ENCODE measurements at places on chromosomes 5 and 9.

GRCh38 chr9:132012704-132013357 is 66.8 kb downstream of the MED27 start:
- DNase-seq = no peak

GRCh38 chr9:76216161-76216649 is 178.0 kb downstream of the RFK start:
- DNase-seq = no peak

DNA sequence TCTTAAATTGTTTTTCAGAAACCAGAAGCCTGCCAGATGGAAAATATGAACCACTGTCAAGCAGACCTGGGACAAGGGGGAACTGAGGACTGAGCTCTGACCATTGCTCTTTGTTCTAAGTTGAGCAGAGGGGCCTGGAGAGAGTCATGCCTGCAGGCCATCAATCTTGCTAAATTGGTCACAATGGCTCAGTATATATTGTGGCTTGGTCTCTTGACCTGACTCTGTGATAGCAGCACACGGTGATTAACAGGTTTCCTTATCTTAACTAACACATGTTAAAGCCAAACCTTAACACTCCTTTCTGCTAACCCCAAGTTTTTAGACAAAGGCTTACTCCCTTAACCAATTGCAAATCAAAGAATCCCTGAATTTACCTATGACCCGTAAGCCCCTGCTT is 1281.2 kb upstream of the NUDT12 start:
- no peak for DNase-seq

- no peak for DNase-seq
These were observed 86.9 kb downstream of the PTPN3 start for GRCh38 chr9:109411069-109411761.

DNA sequence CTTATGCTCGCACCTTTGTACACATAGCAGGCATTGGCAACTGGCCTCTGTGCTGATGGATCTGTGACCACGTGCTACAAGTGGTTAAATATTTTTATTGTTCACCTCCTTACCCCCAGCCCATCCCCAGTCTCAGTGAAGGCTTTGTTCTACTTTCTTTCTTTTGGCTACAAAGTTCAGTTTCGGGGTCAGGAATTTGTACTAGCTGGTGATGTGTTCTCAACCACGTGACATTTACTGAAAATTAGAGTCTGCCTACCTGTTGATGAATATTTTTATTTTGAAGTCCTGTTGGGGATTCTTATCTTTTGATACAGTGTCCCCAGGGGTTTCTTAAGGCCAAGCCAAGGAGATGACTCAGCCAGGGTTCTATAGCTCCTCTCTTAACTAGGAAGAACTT is 47.8 kb downstream of the C9orf57 start:
- DNase-seq = no peak

DNA sequence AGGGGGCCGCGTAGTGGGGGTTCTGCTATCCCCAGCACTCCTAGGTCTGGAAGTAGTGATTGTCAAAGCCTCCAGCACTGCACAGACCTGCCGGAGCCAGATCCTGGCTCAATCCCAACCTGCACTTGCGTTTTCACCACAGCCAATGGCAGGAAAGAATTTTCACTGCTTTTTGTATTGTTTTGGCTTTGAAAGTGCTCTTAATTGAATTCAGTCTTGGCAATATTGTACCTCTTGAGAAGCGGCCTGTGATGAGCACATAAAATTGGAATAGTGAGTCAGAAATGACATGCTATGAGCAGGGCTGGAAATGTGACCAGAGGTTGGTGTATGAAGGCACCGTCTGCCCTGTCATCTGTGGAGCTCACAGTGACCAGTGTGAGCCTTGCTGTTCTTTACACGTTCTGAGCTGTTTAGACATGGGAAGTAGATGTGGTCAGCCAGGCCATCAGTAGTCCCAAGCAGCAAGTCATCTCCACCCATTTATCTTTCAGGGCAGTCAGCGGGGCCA is 41.5 kb downstream of the SECISBP2 start:
- no peak for DNase-seq

- peak; percentile 39 for DNase-seq
These were observed 601 bp upstream of the FAF2 start for GRCh38 chr5:176447591-176447977.

DNA sequence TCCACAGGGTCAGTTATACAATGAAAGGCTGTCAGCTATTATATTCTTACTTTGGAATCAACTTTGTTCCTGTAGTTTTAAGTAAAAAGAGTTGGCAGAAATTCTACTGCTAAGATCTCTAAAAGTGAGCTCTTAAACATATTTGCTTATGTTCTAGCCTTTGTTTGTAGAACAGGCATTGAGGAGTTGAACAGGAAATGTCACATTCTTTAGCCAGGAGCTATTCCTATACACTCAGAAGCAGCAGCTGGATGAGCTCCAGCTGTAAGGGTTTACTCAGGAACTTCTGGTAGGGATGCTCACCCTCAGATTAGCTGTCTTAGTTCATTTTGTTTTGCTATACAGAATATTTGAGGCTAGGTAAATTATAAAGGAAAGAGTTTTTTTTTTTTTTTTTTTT is 22.4 kb upstream of the SPINK14 start:
- DNase-seq = peak; percentile 12

DNA sequence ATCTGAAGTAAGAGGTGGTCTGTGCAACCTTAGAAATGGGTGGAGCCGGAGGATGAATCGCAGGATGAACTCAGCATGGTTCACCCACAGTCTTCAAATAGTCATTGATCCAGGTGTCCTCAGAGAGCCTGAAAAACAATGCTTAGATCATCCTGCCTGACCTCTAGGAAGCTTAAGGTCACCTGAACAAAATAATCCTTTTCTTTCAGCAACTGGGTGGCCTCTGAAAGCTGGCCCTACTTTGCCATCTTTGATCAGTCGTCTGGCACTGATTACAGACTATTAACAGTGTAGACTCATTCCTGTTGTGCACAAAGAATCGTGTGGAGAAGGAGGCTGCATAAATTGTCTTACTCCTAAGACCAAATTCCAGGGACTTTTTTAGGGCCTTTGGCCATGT is 50.7 kb downstream of the PIP5K1B start:
- no peak for DNase-seq

DNA sequence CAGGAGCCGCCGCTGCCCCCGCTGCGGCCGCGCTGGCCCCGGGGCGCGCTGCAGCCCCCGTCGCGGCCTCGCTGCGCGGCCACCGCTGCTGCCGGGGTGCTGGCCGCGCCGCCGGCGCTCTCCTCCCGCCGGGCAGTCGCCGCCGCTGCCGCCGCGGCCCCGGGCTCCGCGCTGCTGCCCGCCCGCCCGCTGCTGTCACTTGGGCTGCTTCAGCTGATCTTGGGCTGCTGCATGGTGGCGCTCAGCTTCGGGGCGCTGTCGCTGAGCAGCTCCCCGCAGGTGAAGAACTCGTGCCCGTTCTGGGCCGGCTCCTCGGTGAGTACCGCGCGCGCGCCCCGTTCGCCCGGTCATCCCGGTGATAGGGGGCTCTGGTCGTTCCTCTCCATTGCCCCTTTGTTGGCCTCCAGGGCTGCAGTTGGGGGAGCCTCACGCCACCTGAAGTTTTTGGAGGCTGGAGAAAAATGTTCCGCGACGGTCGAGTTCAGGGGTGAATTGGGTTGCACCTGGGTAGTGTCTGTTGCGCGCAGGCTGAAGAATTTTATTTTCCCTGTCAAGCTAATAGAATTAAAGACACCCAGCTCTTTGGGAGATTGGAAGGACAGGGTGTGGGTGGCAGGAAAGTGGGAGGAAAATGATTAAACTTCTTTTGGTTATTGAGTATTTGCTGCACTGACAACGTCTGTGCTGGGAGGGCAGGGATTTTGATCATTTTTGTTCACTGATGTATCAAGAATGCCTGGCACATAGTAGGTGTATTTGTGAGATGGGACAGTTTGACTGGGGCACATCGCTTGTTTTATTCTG is 596 bp downstream of the ENTREP1 start:
- no peak for DNase-seq

- DNase-seq = no peak
These were observed 115.6 kb downstream of the TTC39B start for GRCh38 chr9:15191378-15191777.

DNA sequence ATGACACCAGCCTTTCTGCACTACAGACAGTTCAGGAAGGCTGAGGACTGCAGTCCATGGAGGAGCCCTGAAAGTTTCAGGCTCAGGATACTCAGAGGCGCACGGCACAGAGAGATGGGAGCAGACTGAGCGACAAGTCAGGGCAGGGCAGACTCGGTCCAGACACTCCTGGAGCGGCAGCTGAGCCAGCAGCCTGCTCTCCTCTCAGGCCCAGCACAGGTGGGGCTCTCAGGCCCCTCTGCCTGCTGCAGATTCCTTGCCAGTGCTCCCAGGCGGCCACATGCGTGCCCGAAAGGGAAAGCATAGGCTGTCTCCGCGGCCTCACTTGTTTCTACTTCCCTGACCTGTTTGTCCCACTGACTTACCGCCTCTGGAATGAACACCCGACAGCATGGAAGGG is 228.3 kb downstream of the IRX2 start:
- DNase-seq = no peak

- no peak for DNase-seq
These were observed 288.8 kb downstream of the PIK3R1 start for GRCh38 chr5:68504306-68504705.

GRCh38 chr5:61298580-61298979 is 33.5 kb upstream of the ZSWIM6 start:
- DNase-seq = no peak

- DNase-seq = no peak
These were observed 45.0 kb upstream of the PRRC2B start for GRCh38 chr9:131348631-131349521.

GRCh38 chr9:12860998-12861397 is 86.2 kb downstream of the LURAP1L start:
- DNase-seq = no peak

DNA sequence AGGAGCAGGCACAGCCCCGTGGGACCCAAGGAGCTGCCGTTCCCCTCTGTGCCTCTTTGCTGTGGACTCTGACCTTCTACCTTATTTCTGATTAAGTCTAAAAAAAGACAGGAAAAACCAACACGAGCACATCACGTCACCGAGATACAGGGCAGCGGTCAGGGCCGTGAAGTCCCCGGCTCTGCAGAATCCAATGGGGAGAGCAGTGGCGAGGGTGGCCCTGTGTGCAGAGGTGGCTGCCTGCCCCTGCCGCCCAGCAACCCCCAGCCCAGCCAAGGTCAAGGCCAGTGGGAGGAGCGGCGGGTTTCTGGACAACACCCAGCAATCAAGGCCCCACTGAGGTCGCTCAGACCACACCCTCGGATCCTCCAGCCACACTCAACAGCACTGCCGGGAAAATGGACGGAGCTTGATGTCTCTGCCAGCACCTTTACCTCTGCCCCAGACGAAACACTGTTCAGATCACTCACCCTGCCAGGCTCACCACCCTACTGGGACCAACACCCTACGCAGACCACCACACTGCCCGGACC is 32.7 kb upstream of the SLC9A3 start:
- DNase-seq = peak; percentile 61

DNA sequence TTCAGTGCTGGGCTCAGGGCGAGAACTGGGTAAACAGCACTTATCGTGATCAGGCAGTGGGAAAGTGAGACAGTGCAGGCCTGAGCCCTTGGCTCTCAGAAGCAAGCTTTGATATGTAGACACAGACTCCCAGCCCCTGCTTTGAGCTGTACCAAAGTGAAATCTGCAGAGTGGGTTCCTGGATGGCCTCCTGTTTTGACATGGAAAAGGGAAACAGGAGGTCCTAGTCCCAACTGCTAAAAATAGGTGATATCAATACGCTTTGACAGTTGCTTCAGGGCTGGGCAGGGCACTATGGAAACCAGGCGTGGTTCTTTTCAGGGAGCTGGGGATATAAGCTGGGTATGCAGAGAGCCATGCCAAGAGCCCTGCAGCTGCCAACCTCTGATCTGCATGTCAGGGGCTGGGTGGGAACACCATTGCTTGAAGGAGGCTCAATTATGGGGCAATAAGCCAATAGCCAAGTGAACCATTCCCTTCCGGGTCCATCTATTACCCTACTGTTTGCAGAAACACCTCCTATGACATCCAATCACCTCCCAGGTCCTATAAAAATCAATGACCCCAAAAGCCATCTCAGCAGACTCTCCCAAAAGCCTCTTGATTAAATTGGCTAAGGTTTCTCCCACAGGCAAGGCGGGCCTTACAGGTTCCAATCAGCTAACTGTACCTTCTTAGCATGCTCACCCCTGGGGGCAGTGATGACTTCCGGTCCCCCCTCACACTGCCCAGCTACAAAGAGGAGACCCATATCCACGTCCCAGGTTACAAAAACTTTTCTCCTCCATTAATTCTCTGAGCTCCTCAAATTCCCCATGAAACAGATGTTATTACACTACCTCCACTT is 45.8 kb downstream of the EPB41L4B start:
- no peak for DNase-seq

DNA sequence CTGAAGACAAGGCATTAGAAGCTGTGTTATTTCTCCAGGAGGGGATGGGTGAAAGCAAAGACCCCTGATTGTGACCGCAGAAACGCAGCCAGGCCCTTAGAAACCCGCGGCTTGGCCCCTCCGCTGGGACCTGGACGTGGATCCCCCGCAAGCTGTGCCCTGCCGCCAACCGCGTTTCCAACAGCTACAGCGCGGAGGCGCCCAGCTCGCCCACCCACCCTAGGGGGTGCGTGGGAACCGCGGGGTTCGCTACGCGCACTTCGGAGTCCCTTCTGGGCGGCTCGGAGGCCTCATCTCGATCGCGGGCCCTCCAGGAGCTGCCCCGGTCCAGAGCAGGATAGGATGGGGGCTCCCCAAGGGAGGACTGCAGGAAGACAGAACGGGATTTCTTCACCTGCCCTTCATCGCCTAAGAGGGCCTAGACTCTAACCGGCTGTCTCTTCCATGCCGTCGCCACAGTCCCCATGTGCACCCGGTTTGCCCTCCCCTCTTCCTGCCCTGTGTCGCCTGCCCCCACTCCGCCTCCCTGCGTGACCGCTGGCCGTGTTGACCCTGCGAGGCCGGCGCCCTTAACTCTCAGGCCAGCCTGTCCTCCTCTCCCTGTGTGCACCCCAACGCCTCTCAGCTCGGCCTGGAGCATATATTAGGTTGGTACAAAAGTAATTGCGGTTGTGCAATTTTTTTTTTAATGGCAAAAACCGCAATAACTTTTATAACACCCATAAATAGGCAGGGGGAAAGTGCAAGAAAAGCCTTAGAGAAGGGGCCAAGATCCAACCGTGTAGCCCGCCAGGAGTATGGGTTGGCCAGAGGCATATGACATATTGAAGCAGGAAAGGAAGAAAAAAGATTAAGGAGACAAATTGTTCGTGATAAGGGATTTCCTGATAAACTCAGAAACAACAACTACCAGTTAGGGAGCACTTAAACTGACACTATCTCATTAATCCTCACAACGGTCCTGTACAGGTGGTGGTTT is 68.1 kb upstream of the FREM1 start:
- no peak for DNase-seq

- DNase-seq = no peak
These were observed 139.4 kb upstream of the LMX1B start for GRCh38 chr9:126474206-126474765.

DNA sequence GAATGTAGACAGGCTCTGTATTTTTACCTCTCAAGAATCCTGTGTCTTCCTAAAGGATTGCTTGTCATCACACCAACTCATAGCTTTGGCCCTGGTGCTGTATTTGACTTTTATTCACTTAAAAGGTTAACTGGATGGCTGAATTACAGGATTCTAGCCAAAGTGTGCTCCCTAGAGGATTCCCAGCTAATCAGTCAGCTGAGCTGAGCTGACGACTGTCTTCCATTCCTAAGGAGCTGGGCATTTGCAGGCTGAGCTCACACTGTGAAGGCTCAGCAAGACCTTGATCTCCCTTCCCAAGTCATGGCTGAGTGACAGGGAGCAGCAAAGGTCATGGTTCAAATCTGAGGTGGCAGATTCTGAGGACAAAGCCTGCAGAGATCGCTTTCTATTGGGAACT is 59.0 kb upstream of the PALM2AKAP2 start:
- DNase-seq = no peak
